ENCODE measurements at places on chromosomes 16 and 17.

DNA sequence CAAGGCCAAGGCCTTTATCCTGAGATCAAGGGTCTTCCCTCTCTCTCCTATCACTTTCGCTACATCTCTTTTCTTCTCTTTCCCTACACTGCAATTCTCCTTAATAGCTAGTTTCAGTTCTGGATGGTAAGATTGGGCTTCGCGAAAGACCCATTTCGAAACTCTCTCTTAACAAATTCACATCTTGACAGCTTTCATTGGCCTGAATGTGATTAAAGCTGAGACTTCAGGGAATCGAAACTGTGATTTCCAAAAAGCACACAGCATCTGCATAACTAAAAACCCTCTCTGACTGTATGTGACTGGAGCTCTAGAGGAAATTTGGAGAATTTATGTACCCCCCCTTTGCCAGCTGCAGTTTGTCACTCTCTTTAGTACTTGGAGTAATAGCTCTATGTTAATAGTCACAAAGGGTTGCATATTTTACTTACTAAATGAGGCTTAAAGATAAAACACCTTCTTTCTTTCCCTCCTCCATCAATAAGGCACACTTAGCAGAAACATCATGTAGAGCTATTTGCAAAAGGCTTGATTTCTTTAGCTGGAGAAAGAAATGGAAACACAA lies 105.3 kb upstream of the FAM20A start:
- DNase-seq: no peak

DNA sequence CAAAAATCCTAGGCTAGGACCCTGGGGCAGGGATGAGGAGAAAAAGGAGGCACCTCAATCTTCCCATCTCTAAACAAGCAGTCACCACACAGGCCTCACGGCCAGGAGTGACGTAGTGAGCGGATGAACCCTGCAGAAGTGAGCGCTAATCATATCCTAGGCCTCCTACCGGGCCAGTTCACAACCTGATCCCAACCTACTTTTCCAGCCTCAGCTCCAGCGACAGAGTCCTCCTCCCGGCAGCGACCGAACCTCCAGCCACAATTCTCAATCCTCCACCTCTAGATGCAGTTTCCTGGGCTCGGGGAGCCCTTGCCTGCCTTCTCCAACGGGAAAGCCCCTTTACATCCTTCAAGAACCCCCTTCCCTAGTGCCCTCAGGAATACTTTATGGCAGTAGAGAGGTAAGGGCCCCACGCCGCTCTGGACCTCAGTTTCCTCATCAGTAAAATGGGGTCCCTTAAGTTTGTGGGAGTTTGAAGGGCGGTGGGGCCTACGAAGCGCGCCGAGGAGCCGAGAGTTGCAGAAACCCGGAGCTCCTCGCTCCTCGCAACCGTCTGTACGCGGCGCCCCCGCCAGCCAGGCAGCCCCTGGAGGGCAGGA lies 1.4 kb downstream of the ZNF668 start:
- DNase-seq: peak; percentile 60

DNA sequence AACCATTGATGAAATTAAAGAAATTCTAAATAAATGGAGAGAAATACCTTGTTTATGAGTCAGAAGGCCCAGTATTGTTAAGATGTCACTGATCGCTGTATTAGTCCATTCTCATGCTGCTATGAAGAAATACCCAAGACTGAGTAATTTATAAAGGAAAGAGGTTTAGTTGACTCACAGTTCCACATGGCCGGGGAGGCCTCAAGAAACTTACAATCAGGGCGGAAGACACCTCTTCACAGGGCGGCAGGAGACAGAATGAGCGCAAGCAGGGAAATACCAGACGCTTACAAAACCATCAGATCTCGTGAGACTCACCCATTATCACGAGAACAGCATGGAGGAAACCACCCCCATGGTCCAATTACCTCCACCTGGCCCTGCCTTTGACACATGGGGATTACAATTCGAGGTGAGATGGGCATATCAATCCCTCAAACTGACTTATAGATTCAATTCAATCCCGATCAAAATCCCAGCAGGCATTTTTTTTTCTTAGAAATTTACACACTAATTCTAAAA lies 157.2 kb downstream of the ENGASE start:
- no peak for DNase-seq

DNA sequence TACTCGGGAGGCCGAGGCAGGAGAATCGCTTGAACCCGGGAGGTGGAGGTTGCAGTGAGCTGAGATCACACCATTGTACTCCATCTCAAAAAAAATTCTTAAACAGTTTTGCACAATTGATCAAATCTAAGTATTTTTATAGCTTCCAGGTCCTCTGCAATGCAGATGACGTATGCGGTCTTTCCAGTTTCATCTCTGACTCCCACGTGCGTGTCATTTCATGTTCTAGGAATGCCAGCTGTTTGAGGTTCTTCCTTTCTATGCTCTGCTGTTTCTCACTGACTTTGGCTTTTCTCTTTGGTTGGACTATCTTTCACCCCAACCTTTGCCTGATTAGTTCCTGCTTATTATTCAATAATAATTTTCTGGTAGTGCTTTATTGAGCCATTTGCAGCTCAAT lies 16.2 kb downstream of the CHP2 start:
- no peak for DNase-seq

DNA sequence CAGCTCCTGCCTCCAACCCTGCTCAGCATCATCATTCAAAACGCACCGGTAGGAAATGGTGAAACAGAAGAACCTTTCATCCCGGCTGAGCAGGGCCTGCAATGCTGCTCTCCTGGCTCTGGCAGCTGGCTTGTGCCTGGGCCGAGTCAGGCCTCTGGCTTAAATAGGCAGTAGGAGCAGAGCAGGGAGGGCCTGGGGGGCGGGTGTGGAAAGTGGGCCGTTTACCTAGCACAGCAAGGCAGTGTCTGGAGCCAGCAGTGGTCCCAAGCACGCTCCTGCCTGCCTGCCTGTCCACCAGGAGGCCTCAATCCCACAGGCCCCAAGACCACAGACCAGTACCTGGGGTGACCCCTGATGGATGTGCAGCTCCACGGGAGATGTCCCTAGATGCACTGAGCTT lies 59.3 kb downstream of the SMPD3 start:
- no peak for DNase-seq

- no peak for DNase-seq
Measured at GRCh38 chr16:16004314-16004749, 54.9 kb downstream of the ABCC1 start.

- no peak for DNase-seq
Measured at GRCh38 chr16:89444728-89445127, 45.6 kb downstream of the ANKRD11 start.

DNA sequence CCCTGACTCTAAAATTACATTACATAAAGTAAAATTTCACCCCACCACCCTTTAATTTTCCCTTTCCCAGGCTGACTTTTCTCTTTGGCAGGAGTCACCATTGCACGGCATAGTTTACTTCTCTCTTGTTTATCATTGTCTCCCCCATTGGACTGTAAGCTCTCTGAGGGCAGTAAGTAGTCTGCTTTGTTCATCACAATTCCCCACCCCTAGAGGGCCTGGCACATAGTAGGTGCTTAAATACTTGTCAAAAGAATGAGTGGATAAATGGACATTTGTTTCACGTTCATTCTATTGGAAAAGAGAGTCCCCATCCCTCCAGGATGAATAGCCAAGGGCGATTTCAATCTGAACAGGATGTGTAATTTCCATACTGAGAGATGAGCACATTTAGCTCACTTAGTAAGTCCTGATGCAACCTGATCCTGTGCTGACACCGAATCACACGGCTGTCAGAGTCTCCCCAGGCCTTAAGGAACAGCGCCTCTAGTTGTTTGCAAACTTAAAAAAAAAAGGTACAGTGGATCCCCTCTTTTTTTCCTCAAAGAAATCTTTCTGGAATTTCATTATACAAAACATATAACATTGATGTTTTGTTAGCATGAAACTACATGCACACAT lies 54.0 kb downstream of the AKAP1 start:
- peak; percentile 10 for DNase-seq

DNA sequence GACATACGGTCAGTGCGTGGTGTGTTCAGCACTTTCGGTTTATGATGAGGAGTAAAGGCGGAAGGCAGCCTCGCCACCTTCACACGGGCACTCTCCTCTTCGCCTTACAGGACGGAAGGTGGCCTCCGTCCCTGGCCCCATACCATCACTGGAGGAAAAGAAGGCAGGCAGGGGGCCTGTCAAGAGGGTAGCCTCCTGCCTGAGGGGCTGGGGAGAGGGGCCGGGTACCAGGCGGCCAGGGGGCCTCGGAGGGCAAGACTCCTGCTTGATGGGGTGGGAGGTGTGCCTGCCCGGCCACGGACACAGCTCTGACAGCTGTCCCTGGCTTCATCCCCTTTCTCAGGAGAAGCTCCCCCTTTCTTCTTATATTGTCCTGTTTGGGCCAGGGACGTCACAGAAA lies 15.6 kb upstream of the SLC38A8 start:
- no peak for DNase-seq

DNA sequence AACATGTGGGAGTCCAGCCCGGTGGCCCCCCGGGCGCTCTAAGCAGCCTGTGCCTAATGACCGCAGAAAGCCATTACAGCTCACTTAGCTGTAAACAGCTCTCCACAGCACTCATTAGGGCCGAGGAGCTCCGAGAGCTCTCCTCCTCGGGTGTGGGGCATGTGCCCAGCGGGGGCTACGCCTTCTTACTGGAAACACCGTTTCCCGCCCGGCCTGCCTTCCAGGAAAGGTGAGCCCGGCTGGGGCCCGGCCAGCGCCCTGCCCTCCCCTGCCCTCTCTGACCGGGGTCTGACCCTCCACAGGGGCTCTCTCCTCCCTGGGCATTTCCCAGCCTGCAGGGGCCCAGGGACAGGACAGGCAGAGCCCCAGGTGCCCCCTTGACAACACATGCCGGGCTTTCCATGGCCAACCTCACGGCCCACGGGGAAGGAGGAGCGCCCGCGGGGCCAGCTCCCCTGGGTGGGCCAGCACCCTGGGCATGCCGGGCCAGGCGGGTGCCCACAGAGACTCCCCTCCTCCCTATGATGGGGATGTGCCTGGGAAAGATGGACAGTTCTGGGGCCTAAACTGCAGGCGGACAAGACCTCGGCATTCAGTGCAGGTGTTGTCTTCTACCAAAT lies 72.6 kb downstream of the SDK2 start:
- no peak for DNase-seq

DNA sequence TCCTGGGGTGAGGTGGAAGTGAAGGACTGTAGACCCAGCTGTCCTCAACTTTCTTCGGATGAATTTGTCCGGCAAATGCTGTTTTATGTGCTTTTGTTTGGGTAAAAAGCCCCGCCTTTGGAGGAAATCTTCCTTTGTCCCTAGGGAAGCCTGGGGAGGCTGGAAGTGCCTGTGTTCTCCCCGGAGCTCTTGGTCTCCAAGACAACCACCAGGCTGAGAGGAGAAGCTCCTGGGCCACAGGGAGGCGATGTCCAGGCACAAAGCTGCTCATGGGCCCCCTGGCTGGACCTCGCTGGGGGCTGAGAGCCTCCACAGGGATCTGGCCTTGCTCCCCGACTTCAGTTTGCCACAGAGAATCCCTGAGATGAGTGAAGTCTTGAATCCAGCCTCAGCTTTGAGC lies 293.1 kb upstream of the N4BP1 start:
- DNase-seq: no peak

DNA sequence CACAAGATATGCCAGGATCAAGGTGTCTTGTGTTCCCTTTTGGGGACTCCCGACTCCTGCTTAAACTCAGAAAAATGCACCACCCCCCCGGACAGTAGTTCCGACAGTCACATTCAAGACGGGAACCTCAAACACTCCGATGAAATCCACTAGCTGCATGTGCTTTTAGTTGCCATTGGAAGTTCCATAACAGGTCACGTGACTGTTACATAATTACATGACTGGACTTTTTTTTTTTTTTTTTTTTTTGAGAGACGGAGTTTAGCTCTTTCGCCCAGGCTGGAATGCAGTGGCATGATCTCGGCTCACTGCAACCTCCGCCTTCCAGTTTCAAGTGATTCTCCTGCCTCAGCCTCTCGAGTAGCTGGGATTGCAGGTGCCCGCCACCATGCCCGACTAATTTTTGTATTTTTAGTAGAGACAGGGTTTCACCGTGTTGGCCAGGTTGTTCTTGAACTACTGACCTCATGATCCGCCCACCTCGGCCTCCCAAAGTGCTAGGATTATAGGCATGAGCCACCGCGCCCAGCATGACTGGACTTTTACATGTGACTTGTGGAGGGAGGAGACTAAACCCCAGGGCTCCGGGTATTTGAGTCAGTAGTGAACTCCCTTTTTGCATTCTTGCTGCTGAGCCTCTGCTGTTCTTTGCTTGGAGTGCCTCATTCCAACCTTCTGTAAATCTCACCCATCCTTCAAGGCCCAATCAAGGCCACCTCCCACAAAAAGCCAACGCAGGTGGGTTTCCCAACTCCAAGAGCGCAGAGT lies 1.6 kb downstream of the SIRT7 start:
- no peak for DNase-seq

DNA sequence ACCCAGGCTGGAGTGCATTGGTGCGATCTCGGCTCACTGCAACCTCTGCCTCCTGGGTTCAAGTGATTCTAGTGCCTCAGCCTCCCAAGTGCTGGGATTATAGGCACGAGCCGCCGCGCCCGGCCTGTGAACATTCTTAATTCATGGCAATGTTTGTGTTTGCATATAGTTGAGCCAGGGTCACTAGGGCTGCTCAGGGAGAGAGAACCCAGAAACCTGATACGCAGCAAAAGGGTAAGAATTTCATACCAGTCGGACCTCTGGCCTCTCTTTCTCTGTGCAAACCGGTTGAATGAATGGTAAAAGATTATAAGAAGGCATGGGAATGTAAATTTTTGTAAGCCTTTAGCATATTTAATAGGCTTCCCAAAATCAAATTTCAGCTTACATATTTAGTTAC lies 6.9 kb upstream of the TMEM98 start:
- no peak for DNase-seq

DNA sequence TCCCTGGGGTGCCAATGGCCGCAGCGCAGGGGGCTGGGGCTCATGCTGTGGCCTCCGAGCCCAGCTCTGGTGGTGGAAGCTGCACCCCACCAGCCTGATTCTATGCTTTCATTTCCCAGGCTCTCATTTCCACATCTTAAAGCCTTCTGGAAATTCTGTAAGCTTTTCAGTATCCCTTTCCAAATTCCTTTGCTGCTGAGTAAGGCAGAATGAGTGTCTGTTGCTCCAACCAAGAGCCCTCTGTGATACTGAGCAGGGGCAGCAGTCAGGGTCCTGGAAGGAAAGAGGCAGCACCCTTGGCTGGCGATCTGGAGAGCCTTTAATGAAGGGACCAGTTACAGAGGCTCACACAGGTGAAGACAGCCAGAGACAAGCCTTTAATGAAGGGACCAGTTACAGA lies 79.5 kb upstream of the FOXF1 start:
- DNase-seq: no peak

- DNase-seq: peak; percentile 75
Measured at GRCh38 chr17:28416703-28417311, 10.8 kb upstream of the SLC46A1 start.

DNA sequence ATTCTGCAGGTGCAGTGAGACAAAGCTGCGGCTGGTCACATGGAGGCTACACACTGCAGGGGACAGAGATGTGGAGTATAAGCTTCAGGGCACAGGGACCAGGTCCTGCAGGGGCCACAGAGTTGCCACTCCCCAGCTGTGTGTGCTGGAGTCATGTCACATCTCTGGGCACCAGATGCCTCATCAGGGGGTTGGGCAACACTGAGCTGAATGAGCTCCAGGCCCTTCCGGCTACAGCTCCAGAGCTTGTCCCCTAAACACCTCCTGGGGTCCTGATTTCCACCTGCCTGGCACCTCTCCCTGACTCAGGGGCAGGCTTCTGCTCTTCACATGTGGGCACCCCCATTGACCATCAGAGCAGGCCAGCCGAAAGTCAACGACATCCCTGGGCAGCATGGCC lies 32.5 kb downstream of the SPHK1 start:
- no peak for DNase-seq

GRCh38 chr16:86534779-86535615 lies 20.0 kb downstream of the MTHFSD start:
- no peak for DNase-seq

- DNase-seq: no peak
Measured at GRCh38 chr16:89187770-89188392, 12.5 kb downstream of the SLC22A31 start.

GRCh38 chr17:60403523-60403810 lies 11.5 kb upstream of the USP32 start:
- no peak for DNase-seq

Measured in activated CD4-positive, alpha-beta T cell treated with anti-CD3 and anti-CD28 coated beads, Interleukin-2, amount 50 U/mL, for 16 hours (primary cell).